Naive thymus-derived CD4-positive, alpha-beta T cell (primary cell): ENCODE measurements at places on chromosomes 1 and 21. TPM values are rescaled to one million over a fixed set of nuclear protein-coding genes. Genes with fewer than 3 reads are reported as not detected.

- DNase-seq, result no peak
Measured at GRCh38 chr1:64959986-64960385, 6.4 kb downstream of the JAK1 start.

GRCh38 chr1:231934797-231935196 lies 308.2 kb downstream of the DISC1 start:
- DNase-seq, result no peak

- DNase-seq, result no peak
Measured at GRCh38 chr1:6870086-6870485, 84.8 kb downstream of the CAMTA1 start.

GRCh38 chr1:58149271-58149812 lies 397.2 kb downstream of the OMA1 start:
- DNase-seq, result no peak

DNA sequence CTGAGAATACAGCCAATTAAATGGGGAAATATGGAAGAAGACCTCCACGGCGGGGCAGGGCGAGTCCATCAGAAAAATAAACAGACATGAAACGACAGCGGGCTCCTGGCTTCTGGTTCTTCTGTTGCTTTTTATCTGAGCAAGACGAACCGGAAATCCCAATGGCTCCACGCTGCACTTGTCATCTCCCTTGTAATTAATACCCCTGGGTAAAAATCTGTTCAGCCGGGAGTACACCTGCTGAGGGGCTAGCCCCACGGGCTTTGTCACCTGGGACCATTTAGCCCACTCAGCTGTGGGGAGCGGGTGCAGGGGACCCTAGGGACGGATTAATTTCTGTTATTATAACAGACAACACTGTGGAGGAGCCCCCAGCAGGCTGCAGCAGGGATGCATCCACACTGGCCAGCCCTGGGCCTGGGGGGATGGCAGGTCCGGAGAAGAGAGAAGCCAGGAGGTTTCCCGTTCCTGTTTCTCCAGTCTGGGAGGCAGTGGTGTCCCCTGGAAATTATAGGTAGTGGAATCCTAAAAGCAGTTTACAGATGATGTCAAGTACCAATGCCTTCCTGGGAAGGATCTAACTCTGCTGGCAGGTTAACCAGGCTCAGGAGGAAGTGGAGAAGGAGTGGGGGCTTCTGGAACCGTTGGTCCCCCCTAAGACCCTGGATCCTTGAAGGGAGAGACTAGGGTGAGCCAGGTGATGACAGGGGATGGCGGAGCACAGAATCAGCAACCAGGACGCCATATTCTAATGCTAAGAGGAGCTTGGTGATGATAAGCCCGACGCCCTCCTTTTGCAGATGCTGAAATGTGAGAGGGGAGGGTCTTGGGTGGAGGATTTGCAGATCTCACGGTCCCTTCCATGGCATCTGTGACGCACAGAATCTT lies 566.1 kb downstream of the PTPRU start:
- no peak for DNase-seq

GRCh38 chr1:235597867-235598553 lies 51.6 kb downstream of the GNG4 start:
- no peak for DNase-seq

DNA sequence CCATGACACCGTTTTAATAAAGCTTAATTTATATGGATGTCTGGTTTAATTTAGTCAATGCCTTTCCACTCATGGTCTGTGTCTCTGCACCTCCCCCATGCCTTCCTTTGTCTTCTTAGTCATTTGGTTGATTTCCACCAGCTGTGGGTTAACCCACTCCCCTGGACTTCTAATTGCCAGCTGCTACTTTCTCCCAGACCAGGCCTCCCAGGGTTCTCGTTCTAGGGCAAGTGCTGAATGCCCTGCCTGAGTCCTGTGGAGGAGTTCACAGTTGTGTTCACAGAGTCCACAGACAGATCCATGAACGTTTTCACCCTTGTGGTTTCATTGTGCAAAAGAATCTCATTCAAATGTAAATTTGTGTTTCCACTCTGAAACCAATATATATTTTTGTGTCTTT lies 243.4 kb downstream of the NUF2 start:
- DNase-seq, result no peak

TNFRSF4 gene
- total RNA-seq, result 7.8 TPM

CFHR1 gene
- total RNA-seq, result not detected

ADORA3 gene
- not detected for total RNA-seq
